ENCODE measurements at places on chromosomes 7 and 10.

DNA sequence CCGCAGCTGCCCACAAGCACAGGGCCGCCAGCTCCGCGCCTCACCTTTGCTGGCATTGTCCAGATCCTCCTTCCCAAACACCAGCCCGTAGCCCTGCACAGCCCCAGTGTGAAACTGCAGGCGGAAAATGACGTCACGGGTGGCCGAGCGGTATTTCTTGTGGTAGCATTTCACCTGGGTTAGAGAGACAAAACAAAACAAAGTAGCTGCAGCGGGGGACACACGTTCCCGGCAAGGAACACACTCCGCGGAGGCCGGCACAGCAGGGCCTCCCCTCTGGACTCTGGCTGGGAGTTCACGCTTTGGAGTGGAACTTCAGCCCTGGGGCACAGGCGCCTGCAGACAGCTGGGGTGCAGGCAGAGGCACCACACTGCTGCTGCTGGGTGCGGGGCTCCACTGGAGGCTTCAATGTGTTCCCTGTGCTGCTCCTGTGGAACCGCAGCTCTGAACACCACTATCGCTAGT, 181.1 kb downstream of the TNS3 start:
- no peak for DNase-seq

DNA sequence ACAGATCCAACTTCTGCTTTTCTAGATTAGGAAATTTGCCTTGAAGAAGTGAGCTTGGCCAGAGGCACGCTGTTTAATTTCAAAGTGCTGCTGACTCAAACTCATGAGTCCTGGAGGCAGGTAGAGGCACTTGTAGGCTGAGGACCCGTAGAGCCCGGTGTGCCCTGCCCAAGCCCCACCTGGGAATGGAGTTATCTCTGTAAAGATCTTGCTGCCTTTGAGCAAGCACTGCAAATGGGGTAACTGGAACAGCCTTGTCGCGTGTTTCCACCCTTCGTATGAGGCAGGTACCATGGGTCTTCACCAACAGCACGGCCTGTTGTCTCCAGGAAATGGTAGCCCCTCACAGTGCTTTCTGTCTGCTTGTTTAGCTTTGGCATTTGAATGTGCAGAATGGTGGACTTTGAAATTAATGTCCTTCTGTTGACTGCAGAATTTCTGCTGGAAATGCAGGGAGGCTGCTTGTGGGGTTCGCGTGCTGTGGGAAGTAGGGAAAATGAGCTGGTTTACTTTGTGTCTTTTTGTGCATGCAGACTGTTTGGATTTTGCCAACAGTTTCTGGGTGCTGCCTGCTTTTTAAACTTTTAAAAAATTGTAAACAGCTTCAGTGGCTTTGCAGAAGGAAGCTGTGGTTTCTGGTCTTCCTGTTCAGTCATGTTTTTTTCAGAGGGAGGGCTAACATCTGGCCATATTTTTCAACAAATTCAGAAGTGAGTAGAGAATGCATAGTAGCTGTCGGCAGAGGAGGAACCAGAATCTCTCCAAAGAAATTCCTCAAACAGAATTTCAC, 27.2 kb downstream of the CCM2 start:
- peak; percentile 26 for DNase-seq

DNA sequence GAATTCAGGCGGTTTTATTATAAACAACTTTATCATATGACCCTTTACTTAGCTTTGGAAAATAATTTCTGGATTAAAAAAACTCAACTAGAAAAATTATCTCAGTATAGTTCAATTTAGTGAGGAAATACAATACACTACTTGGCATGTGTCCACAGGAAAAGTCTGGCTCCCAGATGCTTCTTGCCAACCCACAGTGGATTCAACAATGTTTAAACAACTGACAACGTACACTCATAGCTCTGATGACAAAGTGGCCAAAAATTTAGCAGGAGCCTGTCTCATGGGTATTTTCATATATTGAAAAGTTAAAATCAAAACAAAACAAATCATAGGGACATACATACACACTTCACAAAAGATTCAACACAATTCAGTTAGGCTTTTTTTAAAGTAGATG, 158.8 kb downstream of the SKAP2 start:
- no peak for DNase-seq

- DNase-seq: no peak
Observed at GRCh38 chr10:128633864-128634540, 507.8 kb upstream of the MKI67 start.

GRCh38 chr7:115099906-115100305, 178.0 kb downstream of the MDFIC start:
- no peak for DNase-seq

DNA sequence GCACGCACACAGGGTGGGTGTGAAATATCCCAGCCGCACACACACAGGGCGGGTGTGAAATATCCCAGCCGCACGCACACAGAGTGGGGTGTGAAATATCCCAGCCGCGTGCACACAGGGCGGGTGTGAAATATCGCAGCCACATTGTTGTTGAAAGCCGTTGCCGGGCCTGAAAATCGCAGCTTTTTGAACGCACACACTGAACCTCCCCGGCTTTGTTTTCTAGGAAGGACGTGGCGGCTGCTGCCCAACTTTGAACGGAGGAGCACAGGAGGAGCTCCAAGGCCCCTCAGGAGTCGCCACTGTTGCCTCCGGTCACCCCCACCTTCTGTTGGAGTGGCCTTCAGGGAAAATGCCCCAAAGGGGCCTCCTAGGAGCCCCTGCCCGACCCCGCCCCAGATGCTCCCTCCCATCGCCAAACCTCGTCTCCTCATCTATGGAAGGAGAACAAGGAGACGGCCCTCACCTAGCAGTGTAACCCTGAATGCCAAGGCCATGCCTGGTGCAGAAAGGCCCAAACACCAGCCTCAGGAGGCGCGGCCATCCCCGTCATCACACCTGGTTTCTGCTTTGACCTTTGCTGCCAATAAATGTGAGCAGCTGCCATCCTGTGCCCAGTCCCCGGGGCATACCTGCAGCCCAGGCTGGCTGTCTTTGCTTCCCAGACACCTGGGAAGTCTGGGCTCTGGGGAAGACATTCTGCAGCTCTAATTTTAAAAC, 318.6 kb downstream of the PTPRN2 start:
- no peak for DNase-seq

GRCh38 chr7:106179256-106179655, 67.1 kb upstream of the SYPL1 start:
- no peak for DNase-seq

GRCh38 chr10:48235501-48235900, 39.0 kb downstream of the FRMPD2 start:
- DNase-seq: no peak

- DNase-seq: no peak
Observed at GRCh38 chr10:107166403-107166802, 1.9 kb upstream of the SORCS1 start.

- DNase-seq: no peak
Observed at GRCh38 chr7:36659172-36659516, 65.2 kb downstream of the AOAH start.

DNA sequence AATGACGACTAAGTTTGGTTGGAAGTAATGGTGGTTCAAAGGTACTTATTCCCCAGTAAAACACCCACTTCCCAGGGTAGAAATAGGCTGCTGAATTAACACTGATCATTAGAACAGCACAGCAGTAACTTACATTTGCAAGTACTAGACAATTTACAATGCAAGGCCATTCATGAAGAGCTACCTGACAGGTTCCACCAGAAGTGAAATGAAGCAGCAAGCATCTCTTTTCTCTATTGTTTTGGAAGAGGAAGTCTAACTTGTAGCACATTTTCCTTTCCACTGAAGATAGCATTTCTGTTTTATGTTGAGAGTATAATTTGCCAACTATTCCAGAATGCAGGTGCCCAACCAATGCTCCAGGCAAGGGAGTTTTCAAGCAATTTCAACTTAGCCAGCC, 145.9 kb downstream of the CREB5 start:
- DNase-seq: no peak
